ENCODE measurements at places on chromosomes 13 and 19.

DNA sequence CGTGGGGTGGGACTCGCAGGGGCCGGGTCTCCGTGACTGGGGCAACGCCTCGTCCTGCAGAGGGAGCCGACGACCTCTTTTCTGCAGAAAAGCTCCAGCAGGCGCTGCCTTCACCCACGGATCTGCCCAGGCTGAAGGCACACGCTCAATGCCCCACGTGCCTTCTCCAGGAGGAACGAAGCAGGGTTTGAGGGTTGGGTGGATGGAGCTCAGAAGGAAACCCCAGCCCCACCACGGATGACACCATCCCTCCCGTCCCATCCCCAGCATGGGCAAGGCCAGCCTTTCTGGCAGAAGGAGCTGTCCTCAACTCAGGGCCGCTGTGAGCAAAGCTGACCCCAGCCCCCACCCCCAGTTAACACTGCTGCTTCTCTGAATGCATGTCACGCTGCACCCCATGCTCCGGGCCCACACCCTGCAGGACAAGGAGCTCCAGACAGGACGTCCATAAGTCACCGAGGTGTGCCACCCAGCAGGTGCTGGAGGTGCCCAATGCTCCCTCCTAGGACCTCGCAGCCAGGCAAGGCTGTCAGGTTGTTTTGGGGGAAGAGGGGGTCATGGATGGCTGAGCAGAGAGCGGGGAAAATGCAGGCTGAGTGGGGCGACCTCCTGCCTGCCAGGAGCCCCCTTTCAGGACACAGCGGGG lies 7.4 kb downstream of the C19orf25 start:
- DNase-seq = no peak

GRCh38 chr19:43332058-43332922 lies 21.2 kb upstream of the CD177 start:
- no peak for DNase-seq

- no peak for DNase-seq
Observed at GRCh38 chr13:104372095-104372655, 1306.0 kb upstream of the SLC10A2 start.

DNA sequence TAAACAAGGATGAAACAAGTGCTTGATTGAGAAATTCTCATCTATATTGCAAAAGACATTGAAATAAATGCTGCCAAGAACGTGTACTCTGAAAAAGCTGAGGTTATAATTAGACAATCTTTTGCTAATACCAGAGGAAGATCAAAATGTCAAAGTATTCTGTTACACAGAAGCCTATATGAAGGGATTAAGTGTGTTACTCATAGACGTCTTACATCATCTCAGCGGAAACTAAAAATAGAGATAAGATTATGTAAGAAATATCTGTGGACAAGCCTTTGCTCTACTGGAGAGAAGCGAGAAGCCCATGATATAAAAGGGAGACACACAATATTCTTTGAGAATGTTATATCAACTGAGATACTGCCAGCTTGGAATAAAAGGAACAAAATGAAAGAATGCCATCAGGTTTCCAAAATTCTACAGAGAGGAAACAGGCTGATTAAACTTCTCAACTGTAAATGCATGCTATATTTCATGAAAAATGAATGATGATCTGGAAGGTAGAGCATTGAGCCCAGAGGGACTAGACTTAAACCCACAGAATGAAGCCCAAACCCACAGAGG lies 699.0 kb downstream of the GPC5 start:
- no peak for DNase-seq

- no peak for DNase-seq
Observed at GRCh38 chr13:113526466-113527220, 36.1 kb upstream of the DCUN1D2 start.

GRCh38 chr19:18438331-18439024 lies 545 bp upstream of the ISYNA1 start:
- DNase-seq = no peak

GRCh38 chr19:33683881-33684537 lies 62.3 kb downstream of the CHST8 start:
- no peak for DNase-seq

- DNase-seq = no peak
Observed at GRCh38 chr13:113724016-113724758, 34.8 kb upstream of the TMEM255B start.

- no peak for DNase-seq
Observed at GRCh38 chr13:52047463-52047862, 23.0 kb downstream of the UTP14C start.

DNA sequence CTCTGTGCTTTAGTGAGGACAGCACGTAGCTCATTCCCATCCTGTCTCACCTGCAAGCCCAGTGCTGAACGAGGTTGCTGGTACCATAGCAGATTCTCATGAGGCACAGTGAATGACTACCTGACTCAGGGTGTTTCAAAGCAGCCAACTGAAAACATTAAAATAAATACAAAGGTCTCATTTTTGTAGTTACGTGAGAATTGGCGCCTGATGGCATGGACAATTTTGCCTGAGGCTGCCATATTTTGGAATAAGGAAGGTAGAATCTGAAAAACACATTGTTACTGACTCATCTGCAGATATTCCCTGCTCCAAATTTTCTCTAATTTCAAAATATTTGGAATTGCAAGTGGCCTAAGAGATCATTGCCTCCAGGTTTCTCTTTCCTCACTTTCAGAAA lies 429.7 kb downstream of the FGF14 start:
- no peak for DNase-seq

- no peak for DNase-seq
Observed at GRCh38 chr19:39131255-39131755, 5.7 kb downstream of the PAK4 start.

DNA sequence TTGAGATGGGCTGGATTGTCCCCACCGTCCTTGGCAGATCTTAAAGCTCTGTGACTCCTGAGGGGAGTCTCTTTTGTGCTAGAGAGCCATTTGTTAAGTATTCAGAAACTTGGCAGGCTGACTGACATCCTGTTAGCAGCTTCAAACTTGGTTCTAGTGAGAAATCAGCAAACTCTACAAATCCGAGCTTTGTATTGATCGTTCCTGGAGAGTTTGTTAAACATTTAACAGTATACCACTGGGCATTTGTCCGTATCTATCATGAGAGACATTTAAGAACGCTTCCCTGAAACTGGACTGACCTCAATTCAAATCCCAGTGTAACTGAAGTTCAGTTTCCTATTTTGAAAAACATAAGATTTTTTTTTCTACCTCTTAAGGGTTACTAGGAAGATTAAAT lies 3.1 kb downstream of the ATP12A start:
- DNase-seq = no peak

DNA sequence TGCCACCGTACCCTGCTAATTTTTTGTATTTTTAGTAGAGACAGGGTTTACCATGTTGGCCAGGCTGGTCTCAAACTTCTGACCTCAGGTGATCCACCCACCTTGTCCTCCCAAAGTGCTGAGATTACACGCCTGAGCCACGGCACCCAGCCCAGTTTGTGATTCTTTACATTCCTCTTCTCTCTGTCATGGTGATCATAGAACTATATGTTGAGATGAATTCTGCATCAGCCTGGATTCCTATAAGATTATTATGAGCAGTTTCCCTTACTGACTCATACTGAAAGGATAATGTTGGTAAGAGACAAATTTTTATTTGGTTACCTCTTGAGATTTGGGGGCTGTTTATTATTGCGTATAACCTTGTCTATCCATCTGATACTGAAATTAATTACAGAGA lies 121.5 kb upstream of the CSNK1A1L start:
- no peak for DNase-seq

DNA sequence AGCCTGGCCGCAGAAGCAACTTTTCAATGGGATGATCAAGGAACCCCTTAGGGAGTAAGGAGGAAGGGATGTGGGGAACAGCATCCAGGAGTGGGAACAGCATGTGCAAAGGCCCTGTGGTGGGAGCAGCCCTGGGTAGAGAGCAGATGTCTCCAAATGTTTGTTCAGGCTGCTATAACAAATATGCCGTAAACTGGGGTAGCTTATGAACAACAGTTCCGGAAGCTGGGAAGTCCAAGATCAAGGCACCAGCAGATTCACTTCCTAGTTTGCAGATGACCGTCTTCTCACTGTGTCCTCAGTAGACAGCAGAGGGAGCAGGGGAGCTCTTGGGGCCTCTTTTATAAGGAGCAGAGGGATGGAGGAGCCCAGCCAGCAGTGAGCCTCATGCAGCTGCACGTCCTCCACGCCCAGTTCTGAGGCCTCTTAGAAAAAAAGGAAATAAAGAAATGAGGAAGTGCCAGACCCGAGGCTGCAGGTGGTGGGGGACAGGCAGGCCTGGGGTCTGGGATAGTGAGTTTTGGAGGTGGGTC lies 4.2 kb upstream of the LRRC25 start:
- DNase-seq = no peak

DNA sequence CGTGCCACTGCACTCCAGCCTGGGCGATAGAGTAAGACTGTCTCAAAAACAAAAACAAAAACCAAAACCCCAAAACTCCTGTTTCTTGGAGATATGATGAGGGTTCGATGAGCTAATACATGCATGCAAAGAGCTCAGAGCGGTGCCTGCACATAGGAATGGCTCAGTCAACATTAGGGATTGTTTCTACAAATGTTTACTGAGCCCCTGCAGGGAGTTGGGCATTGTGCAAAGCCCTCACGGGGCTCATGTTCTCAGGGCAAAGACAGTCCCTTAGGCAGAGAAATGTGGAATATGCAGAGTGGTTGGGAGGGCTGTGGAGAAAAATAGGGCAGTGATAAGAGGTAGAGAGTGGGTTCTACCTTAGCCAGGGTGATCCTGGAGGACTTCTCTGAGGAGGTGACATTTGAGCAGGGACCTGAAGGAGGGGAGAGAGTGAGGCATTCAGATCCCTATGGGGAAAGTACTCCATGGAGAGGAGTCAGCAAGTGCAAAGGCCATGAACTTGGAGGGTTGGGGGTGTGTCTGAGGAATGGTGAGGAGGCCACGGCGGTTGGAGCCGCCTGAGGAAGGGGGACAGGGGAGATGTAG lies 1.5 kb upstream of the EHD2 start:
- DNase-seq = no peak

DNA sequence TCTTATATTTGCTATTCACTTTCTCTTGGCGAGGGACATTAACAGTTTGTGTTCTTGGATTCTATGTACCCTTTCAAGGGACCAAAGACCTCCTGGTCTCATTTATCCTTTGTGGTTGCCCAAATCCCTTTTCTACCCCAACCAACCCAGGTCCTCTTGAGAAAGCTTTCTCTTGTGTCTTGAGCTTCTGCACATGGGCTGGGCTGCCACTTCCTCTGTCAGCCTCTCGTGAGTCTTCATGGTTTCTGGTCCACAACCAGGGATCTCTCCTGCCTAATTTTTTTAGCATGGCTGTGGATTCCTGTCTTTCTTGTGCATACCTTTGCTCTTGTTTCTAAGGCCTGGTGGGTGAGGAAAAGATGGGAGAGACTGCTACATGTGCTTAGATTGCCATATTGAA lies 14.9 kb downstream of the TIMM13 start:
- DNase-seq = no peak

DNA sequence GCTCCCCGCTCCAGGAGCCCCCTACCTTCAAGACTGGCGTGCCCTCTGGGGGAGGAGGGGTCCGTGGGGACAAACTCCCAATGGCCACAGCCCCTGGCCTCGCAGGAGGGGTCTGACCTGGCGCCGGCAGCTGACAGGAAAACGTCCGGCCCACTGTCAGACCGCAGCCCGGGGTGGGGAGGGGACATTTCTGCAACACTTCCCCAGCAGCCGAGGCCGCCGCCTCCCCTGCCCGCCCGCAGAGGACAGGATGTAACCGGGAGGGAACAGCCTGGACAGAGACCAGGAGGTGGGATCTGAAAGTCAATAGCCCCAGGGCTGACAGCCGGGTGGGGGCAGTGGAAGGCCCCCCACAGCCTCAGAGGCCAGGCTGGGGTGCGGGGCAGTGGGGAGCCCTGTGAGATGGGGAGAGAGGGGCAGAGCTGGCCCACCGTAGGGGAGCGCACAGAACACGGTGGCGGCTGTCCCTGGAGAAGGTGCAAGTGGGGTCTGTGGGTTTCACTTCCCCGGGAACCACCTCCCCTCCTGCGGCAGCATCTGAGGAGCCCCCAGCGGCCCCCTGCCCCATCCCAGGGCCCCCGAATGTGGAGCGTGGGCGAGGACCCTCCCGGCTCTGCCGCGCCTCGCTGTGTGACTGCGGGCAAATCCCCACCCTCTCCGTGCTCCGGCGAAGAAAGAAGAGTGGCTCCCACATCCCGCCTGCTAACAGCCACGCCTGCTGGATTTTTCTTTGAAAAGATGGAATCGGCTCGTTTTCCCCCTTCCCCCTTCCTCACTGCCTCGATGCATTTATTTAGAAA lies at the start of gene PEAK3:
Gene PEAK3 (minus strand): TSS at position 114 of the 800 bp plus-strand sequence. CDS start 1,244 bp downstream, outside the sequence.
- DNase-seq = no peak

DNA sequence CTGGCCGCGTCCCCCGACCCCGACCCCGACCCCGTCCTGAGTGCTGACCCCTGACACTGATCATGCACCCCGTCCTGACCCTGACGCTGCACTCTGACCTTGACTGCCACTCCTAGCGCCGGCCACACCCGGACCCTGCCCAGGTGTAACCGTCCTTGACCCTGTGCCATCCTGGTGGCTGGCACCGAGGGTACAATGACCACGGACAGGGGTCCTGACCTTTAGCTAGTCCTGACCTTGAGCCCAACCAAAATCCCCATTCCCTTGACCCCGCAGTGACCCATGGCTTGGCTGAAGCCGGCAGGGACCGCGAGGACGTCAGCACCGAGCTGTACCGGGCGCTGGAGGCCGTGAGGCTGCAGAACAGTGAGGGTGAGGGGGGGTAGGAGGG lies 25.9 kb downstream of the CLEC4M start:
- DNase-seq = no peak

- no peak for DNase-seq
Observed at GRCh38 chr13:74423434-74423833, 289.2 kb upstream of the KLF12 start.

GRCh38 chr13:96421314-96421713 lies 331.4 kb downstream of the HS6ST3 start:
- no peak for DNase-seq

DNA sequence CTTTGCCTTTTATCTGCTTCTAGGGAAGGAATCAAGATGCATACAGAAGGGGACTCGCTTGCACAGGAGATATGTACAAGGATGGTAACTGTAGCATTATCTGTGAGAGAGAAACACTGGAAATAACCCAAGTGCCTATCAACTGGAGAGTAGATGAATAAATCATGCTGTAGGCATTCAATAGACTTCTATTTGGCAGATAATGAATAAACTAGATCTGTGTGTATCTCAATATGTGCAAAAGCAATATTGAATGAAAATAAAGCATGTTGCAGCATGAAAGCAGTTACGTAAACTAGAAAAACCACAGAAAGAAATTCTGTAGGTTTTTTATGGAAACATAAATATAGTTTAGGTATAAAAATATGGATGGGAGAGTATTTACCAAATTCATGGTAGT lies 38.6 kb upstream of the RGCC start:
- DNase-seq = no peak

DNA sequence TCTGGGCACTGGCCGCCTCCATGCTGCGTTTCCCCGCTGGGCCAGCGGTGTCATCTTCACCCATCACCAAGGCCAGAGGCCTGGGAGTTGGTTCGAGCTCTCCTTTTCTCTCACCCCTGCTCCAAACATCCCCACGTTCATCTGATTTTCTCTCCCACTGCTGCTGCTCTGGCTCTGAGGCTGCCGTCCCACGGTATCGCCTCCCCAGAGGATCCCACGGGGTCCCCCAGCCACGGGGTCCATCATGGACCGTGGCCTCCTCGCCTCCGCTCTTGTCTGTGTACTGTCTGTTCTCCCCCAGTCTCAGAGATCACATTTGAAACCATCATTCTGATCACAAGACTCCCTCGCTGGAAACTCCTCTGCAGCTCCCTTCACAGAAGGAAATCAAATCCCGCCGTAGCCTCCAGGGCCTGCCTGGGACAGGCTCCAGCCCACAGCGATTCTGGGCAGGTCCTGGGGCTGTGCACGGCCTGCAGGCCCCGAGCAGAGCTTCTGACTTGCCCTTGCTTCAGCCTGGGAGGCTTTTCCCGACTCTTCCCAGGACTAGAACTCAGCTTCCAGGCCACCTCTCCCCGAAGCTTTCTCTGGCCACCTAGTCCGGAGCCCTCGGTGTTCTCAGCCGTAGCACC lies 64.2 kb downstream of the SOX1 start:
- DNase-seq = no peak

Measured in thoracic aorta (tissue), 2 donors.